ENCODE measurements at places on chromosomes 1 and 21.

DNA sequence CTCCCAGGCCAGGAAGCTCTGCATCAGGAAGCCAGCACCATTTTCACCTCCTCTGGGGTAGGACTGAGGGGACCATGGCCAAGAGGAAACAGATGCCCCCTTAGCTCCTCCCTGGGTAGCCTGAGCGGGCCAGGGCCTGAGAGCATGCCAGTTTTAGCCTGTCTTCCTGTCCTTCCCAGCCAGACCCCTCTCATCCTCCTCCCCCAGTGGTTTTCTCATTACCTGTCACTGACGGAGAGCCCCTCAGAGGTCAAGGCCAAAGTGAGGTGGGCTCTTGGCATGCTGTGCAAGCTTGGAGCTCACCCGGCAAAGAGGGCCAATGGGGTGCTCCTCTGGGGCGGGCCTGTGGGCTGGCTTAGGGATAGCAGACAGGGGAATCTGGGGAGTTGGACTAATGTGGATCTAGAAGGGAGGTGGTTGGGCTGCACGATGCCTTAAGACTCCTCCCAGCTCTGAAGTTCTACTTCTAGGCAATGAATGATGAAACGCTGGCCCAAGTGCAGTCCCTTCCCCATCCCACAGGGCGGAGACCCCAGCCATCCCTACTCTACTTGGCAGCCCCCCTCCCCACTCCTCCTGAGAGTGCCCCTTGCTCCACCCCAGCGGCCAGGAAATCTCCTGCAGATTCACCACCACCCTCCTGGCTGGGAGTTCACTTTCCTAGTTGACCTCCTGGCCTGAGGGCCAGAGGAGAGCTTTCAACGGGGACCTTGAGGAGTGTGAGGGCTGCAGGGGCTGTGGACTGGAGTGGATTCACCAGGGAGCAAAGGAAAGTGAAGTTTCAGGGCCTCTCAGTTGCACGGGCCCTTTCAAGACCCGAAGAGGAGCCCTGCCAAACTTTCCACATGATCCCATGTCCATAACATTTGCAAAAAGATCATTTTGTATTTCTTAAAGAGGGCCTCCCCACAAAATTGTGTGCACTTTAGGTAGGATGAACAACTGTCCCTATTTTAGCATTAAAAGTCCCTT is 9.4 kb upstream of the LMNA start:
- no peak for DNase-seq

- no peak for DNase-seq
These were observed 735 bp upstream of the YTHDF2 start for GRCh38 chr1:28735961-28736449.

GRCh38 chr1:64410217-64410616 is 59.7 kb upstream of the CACHD1 start:
- DNase-seq: no peak

- DNase-seq: no peak
These were observed 127.1 kb upstream of the IPO9 start for GRCh38 chr1:201701831-201702230.

DNA sequence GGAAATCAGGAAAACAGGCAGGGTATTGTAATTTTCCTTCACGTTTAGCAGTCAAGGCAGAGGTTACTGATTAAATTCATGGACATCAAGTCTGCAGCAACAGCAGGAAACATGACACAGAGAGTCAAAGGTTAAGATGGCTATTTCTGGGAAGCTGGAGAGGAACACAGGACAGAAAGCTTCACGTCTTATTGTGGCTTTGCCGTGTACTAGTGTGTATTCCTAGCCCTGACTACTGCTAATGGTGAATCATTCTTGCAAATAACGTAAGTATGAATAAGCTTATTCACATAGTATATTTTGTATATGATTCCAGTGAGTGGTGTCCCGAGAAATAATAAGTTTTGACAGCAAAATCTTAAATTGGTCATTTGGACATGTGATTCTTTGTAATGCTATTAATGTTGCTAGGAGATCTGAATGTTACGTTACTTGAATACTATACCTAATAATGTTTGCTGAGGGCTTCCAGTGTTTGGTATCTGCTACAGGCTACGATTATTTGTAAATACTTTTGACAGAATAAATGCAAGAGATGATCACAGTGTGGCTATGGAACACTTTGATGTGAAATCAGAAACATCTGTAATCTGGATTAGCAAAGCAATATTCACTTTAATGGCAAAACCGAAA is 77.4 kb downstream of the DISP1 start:
- DNase-seq: no peak

DNA sequence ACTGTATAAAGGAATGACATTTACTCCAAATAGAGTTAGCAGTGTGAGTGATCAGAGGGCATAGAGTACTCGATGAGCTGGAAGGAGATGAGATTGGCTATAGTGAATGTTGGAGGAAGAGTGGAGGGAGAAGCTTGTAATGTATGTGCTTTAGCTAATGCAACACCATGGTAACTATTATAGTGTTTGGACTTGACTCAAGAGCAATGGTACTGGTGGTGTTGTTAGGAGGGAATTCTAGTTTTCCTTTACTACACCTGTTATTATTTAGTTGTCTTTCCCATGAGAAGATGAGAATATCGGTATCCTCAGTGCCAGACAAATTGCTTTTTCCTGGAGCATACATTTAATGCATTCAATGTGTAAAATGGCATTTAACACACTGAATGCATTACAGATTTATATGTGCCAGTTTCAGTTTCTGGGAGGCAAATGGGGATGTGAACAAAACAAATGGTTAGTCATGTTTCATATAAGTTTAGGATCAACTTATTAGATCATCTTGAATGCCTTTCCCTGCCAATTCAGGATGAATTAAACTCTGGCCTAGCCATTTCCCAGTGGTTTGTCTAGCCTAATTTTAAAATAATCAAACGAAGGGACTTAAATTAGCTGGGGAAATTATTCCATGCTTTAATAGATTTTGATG is 291.1 kb upstream of the ADAMTS5 start:
- no peak for DNase-seq

GRCh38 chr1:248748211-248748610 is 7.3 kb downstream of the LYPD8 start:
- DNase-seq: no peak

DNA sequence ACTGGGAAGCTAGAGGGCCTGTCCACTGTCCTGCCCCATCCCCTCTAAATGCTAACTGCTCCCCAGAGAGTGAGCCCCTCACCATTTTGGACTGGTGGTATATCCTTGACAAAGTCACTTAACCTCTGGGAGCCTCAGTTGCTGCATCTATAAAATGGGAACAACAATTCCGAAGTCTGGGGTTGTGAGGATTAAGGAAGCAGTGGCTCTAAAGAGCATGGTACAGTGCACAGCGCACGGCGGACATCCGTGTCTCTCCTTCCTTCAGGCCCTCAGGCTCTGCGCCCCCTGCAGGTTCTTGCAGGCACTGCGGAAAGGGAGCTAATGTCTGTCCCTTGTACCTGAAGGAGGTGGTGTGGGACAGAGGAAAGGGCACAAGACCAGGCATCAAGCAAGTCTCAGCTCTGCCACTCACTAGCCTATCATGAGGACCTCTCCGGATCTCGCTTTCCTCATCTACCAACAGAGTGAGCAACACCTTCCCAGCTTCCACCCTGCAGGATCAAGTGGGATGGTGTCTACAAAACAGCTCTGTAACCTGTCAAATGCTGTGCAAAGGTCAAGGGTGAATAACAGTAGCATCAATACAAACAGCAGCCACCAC is 20.1 kb downstream of the ECE1 start:
- DNase-seq: peak; percentile 84

GRCh38 chr1:217734973-217735372 is 103.8 kb downstream of the SPATA17 start:
- no peak for DNase-seq

GRCh38 chr1:9561429-9561828 is 22.2 kb downstream of the SLC25A33 start:
- peak; percentile 24 for DNase-seq

GRCh38 chr1:96552451-96552850 is 169.1 kb upstream of the PTBP2 start:
- DNase-seq: no peak

GRCh38 chr1:29243023-29243870 is 6.9 kb downstream of the PTPRU start:
- no peak for DNase-seq

DNA sequence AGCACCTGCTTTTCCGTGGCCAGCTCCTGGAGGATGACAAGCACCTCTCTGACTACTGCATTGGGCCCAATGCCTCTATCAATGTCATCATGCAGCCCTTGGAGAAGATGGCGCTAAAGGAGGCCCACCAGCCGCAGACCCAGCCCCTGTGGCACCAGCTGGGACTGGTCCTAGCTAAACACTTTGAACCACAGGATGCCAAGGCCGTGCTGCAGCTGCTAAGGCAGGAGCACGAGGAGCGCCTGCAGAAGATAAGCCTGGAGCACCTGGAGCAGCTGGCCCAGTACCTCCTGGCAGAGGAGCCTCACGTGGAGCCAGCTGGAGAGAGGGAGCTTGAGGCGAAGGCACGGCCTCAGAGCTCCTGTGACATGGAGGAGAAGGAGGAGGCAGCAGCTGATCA is 413 bp downstream of the UBL4B start:
- no peak for DNase-seq

- no peak for DNase-seq
These were observed 14.4 kb downstream of the SHISA4 start for GRCh38 chr1:201903135-201903534.

DNA sequence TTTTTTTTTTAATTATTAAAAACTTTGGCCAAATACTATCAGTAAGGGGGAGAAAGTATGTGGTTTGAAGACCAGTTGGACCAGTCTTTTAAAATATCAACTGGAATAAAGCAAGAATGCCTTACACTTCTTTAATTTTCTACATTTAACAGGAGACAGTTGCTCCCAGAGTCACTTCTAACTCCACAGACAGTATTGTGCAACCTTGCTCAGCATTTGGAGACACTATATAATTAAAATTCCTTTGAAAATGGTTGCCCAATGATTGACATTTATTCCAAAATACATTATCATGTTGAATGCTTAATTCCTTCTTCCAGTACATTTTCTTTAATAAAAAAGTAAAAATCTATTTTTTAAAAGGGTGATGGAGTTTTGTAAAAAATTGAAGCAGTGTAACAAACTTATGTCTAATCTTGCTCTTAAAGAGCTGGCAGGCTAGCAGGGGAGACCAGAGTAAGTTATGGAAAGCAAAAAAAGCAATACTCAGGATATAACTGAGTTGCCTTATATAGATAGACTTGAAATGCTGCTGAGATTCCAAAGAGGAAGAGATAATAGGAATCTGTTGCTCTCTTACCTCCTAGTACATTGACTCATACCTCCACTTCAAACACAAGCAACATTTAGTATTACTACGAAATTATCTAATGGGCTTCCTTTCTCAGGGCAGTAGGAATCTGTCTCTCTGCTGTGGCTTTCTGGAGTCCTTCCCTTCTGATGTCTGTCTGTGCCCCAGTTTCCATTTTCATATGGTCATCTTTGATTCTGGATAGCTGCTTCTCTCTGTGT is 69.7 kb upstream of the RGL1 start:
- DNase-seq: no peak

- DNase-seq: no peak
These were observed 16.1 kb downstream of the HUNK start for GRCh38 chr21:31888936-31889371.

DNA sequence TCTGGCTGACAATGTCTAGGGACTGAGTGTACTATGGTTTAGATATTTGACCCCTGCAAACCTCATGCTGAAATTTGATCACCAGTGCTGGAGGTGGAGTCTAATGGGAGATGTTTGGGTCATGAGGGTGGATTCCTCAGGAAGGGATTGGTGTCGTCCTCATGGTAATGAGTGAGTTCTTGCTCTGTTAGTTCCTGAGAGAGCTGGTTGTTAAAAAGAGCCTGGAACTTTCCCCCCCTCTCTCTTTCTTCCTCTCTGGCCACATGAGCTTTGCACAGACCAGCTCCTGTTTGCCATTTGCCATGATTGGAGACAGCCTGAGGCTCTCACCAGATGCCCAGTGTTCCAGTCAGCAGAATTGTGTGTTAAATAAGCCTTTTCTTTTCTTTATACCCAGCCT is 36.6 kb upstream of the CNIH3 start:
- DNase-seq: no peak

GRCh38 chr1:170823120-170823519 is 112.2 kb upstream of the MROH9 start:
- DNase-seq: no peak

DNA sequence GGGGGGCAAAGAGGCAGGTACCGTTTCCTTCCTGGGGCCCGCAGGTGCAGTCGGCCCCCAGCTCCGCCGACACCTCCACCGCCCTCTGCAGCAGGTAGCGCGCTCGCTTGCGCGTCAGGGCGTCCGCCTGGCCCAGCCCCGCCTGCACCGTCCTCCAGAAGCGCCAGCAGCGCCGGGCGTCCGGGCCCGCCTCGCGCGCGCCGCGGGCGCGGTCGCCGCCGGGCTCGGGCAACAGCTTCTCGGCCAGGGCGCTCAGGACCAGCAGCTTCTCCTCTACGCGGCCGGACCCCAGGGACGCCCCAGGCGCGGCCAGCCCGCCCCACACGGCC is 863 bp downstream of the TARBP1 start:
- peak; percentile 75 for DNase-seq

DNA sequence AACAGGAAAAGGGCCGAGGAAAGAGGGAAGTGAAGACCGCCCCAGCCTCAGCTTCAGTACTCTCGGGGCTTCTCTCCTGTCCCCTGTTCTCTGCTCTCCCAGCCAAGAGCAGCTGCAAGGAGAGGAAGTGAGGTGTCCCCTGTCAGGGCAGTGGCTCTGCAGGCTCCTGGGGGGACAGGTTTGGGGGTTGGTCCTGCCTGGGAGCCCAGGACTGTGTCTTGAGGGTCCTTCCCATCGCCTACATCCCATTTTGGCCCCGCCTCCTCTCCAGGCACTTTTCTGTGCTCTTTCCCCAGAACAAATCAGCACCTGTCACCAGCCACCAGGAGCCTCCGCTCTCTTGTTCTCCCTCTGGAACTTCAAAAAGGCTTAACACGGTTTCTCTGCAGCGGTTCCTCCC is 82.6 kb downstream of the VWA5B1 start:
- DNase-seq: no peak

DNA sequence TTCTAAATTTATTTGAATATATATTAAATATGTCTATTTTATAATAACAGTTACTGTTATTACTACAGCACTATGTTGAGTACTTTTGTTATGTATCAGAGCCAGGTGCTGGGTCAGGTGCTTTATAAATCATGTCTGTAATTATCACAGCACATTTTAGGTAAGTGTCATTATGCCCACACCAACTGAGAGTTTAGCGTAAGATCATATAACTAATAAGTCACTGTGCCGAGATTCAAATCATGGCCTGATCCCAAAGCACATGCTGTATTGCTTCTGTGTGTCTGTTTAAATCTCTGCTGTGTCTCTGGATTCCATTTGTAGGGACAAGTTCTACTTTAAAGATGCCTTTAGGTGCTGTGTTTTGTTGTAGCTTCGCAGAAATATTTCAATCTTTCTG is 1.9 kb downstream of the GPSM2 start:
- no peak for DNase-seq

GRCh38 chr1:100881687-100882086 is 13.0 kb downstream of the EXTL2 start:
- no peak for DNase-seq

GRCh38 chr21:32382108-32382644 is 10.6 kb downstream of the URB1 start:
- no peak for DNase-seq

- DNase-seq: peak; percentile 4
These were observed 30.9 kb downstream of the WNT3A start for GRCh38 chr1:228037401-228038386.

All from CD4-positive, alpha-beta T cell treated with Interleukin-12 subunit alpha and Interleukin-12 subunit beta, for 1 hour (primary cell).